AG20443 (cell line): ENCODE measurements at places on chromosomes 2 and 18.

GRCh38 chr2:167814881-167815718 lies 432.3 kb downstream of the STK39 start:
- no peak for DNase-seq

- no peak for DNase-seq
Measured at GRCh38 chr2:71534201-71534600, 80.8 kb downstream of the DYSF start.

DNA sequence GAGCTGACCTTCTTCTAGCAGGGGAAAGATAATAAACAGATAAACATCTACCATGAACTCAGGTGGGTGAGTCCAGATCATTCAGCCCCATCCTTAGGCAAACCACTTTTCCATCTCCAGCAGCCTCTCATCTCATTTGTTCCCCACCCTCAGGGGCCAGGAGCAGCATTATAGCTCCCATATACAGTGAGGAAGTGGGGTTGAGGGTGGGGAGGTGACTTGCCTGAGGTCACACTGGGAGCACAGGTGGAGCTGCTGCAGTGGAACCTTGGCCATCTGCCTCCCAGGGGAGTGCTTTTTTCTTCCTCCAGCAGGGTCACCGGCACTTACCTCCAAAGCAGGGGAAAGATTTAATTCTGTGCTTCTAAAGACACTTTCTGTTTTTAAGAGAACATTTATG lies 212.5 kb upstream of the SMAD2 start:
- DNase-seq, result no peak

GRCh38 chr18:48302736-48303135 lies 106.4 kb downstream of the ZBTB7C start:
- DNase-seq, result no peak

GRCh38 chr2:238159071-238159539 lies 335 bp downstream of the ERFE start:
- DNase-seq, result peak; percentile 50

DNA sequence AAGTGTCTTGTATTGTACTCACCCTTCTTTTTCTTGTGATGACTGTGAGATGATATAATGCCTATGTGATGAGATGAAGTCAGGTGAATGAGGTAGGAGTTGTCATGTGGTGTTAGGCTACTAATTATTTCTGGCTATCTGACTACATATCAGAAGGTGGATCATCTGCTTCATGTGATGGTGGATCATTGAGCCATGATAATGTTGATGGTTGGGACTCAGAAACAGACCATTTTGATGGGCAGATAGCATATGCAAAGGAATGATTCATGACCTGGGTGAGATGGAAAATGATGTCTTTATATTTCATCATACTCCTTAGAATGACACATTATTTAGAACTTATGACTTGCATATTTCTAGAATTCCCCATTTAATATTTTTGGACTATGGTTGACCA lies 19.5 kb downstream of the ANKRD30B start:
- no peak for DNase-seq

- no peak for DNase-seq
Measured at GRCh38 chr2:1738163-1738562, 6.2 kb downstream of the PXDN start.

- DNase-seq, result no peak
Measured at GRCh38 chr2:209424781-209425470, 1.1 kb downstream of the MAP2 start.

DNA sequence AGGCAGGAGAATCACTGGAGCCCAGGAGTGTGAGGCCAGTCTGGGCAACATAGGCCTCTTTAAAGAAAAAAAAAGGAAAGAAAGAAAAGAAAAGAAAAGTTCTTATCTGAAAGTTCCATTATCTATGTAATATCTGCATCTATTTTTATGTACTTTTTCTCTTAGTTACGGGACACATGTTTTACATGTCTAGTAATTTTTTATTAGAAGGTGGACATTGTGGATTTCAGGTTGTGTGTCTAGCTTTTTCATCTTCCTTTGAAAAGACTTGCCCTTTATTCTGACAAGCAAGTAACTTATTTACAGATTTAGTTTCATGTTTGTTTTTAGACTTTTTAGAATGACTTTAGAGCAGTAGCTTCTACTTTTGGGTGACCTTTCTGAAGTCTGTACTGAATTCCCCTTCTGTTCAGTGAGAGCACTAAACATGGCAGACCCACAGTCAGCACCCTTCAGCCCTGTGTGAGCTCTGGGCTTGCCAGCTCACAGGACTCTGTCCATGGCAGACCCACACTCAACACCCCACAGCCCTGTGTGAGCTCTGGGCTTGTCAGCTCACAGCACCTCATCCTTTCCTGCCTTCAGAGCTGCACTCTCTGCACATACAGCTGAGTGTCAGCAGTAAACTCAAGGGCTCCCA lies 17.5 kb downstream of the TRAPPC12 start:
- no peak for DNase-seq

DNA sequence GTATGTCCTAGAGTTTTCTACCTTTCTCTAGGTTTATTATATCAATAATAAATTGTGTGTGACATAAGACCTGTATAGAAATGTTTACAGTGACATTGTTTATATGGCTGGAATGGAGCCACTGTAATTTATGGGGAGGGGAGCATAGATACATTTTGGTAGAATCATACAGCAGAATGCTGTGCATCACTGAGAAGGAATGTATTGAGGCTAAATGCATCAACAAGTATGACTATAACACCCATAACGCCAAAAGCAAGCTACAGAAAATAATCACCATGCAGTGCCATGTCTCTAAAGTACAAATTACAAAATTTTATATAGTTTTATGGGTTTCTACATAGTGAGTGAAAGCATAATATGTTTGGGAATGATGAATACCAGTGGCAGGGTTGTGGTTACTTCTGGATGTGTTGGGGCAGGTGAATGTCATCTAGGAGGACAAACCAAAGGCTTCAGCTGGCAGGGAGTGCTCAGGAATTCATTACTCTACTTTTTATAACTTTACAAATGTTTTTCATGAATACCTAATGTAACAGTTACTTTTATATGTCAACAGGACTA lies 226.0 kb upstream of the NETO1 start:
- DNase-seq, result no peak

DNA sequence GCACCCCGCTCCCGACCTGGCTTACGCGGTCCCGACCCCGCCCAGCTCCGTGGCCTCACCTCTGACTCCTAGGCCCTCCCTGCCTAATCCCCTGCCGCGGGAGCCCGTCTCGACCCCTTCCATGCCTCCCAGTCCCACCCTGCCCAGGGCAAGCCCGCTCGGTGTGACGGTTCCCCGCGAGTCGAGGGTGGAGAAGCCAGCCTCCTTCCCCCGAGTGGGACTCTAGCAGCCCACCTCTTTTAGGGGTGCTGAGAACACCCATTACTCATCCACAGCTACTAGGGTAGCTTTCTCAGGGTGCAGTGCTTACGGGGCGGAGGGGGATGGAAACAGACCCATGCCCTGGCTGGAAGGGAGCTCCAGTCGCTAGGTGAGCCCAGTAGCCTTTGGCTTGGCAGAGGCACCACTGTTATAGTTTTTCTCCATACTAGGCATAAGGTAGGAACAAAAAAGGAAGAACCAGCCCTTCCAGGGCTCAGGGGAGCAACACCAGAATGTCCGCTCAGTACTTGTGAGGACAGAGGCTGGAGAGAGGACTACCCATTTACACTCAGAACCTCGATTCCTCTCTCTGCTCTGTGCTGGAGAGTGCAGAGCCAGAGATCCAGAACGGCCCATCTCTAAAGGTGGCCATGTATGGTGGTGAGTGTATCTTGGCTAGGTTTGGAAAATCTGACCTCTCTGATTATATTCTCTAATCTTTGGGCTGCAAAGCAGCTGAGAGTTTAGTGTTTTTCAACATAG lies 606 bp downstream of the AGBL5 start:
- no peak for DNase-seq

GRCh38 chr2:85978883-85979780 lies 90.3 kb upstream of the ST3GAL5 start:
- peak; percentile 40 for DNase-seq

DNA sequence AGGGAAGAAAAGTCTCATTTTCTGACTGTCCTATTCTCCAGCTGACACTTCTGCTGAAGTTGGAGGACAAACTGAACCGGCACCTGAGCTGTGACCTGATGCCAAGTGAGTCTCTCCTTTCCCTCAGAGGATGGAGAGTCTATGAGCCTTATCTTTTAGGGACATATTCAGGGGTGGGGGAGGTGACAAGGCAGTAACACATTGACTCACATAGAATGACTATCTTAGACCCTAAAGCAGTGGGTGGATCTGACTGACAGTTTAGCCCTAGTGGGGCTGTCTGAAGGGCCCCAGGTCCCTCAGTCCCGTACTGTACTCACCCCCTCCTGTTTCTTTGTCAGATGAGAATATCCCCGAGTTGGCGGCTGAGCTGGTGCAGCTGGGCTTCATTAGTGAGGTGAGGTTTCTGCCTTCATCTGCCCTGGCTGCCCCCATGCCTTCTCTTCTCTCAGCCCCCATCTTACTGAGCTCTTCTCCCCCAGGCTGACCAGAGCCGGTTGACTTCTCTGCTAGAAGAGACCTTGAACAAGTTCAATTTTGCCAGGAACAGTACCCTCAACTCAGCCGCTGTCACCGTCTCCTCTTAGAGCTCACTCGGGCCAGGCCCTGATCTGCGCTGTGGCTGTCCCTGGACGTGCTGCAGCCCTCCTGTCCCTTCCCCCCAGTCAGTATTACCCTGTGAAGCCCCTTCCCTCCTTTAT lies 805 bp upstream of the KRTCAP3 start:
- DNase-seq, result no peak

- no peak for DNase-seq
Measured at GRCh38 chr2:151756820-151757219, 22.5 kb upstream of the NEB start.

DNA sequence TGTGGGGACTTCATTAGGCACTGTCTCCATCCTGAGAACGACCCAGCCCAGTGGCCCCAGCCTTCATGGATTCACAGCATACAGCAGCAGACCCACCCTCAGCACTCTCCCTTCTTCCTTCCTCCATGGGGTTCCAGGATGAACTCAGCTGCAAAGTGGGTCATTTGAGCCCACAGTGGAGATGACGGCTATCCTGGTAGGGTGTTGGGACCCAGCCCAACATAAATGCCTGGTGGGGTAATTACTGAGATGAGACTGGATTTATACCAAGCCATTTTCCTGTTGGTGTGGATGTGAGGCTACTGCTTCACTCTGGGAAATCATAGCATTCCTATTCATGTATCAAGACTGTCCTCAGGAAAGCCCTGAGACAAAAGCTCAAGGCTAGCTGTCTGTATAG lies 536.7 kb upstream of the TNP1 start:
- peak; percentile 26 for DNase-seq

DNA sequence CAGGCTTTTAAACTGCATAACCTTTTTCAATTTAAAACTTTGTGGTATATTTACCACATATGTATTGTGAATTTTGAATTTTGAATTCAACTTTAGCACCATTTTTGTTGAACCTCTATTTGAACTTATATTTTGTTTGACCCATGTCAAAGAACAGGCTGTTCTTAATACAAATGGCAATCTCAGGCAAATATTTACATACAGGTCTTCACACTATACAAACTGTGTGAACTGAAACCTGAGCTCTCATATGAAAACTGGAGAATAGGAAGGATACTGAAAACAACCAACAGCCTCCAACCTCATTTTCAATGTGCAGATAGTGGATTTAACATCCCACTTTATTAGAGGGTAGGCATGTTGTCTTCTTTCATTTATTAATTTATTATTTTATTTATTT lies 491.8 kb downstream of the KCNJ3 start:
- DNase-seq, result no peak

DNA sequence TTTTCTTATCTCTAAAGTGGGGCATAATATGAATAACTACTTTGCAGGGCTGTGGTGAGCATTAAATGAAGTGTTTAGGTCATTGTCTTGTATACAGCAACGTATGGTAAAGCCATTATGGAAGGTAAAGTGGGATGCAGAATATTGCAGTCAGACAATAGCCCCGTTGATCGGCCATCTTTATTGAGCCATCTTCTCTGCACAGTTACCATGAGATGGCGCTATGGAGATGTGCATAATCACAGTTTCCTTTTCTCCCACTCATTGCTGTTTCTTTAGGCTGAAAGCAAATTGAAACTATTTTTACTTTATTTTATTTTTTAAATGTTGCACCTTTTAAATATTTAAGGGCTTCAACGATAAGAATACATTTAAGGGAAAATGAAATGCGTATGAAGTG lies 108.9 kb downstream of the THSD7B start:
- no peak for DNase-seq

DNA sequence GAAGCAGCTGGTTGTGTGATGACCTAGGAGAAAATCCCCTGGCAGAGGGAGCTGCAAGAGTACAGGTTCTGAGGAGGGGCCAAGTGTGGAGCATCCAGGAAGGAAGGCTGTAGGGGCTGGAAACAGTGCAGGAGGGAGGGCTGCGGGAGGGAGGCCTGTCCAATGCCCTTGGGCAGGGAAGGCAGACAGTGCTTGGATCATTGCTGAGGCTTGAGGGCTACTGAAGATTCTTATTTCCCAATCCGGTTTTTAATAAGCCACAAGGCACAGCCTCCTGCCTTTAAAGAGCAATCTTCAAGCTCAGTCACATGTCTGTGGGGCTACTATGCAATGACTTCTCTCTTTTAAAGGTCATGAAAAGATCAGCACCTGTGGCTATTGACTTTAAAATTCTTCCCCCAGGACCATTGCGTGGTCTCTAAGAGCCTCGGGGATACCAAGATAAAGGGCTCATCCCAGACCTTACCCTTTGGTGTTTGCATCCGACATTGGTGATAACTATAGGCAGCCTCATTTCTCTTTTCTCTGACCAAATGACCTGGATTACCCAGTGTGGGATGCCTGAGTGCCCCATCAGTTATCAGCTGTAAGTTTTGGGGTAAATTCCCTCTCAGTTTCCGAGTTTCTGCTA lies 149.6 kb downstream of the DOCK10 start:
- DNase-seq, result no peak

DNA sequence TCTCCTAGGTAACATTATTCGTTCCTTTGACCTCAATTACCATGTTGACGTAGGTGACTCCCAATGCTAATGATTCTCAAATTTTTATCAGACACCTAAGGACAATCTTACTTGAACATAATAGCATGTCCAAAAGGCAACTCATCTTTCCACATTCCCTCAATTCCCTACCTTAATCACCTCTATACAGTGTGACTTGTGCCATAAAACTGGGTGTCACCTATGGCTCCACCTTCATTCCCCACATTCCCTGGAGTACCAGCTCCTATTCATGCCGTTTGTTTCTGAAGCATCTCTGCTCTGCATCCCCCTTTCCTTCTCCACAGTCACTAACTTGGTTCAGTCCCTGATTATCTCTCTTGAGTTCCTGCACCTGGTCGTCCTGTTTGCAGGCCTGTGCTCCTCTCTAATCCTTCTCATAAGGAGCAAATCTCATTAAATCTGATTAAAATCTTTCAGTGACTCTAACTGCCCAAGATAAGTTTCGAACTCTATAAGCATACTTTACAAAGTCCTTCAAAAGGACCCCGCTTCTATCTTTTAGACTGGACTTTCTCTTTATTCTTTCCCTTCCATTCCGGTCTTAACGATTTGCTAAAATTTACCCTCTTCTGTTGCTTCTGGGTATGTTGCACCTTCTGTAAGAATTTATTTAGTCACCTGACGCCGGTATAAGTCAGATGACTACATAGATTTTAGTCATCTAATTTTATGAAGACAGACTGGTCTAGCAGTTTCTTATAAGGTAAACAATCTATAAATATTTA lies 128.7 kb downstream of the OSBPL1A start:
- no peak for DNase-seq

- DNase-seq, result no peak
Measured at GRCh38 chr2:130871843-130872740, 35.4 kb downstream of the ARHGEF4 start.
